Foreskin keratinocyte (primary cell): ENCODE measurements at places on chromosomes 2 and 18.
A peak's percentile ranks its signal among the peaks of the same experiment; 100 is the strongest.

DNA sequence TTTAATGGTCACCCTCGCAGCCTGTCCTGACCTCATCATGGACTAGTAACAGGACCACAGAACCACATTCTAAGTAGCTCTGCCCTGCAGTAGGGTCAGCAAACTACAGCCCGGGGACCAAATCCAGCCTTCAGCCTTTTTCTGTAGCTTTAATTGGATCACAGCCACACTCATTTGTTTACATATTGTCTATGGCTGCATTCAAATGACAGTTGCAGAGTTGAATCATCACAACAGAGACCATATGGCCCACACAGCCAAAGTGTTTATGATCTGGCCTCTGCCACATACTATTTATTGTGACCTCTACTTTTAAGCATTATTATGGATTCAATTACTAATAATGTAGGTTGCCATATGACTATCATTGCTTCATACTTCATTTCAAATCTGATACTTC lies 47.7 kb downstream of the MAP3K19 start:
- DNase-seq: no peak

DNA sequence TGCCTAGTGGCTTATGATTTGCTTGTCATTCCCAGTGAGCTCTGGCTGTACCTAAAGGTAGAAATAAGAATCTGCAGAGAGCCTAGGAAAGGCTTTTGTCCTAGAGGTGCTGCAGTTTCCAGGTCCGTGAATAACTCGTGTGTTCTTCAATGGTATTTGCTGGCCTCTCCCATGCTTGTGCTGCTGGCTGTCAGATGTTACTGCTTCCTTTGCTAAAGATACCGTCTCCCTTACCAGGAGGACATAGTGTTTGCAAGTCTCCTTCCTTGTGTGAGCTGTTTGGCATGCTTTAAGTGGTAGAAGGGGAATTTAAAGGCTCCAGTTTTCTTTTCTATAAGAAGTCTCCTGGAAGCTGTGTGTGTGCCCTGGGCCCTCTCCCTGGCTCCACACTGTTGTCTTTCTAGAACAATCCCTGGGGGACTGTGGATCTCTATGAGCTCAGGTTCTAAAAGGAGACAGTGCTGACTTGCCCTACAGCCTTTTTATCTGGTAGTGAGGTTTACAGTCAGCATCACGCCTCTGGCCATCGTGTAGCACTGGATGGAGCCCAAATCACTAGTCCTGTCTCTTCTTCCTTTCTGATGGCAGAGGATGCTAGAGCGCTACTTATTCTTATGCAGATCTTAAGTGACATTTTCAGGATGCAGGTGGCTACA lies 65.8 kb downstream of the RNF144A start:
- no peak for DNase-seq

DNA sequence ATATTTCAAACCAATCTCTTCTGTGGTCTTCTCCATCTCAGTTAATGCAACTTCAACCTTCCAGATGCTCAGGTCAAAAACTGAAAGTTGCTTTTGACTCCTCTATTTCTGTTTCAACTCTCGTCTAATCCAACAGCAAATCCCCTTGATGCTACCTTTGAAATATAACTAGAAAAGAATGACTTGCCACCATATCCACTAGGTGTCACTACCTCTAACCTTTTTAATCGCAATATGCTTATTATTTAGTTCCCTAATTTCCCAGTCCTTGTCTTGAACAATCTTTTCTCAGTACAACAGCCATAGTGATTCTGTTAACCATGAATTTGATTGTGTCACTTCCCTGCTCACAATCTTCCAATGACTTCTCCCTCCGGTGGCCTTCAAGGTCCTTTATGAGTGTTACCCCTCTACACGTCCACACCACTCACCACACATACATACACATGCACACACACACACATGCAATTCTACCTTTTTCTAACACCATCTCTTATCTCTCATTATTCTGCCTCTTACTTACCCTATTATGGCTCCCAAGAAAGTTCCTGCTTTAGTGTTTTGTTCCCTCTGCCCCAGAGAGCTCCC lies 245.5 kb upstream of the KCNJ3 start:
- DNase-seq: peak; percentile 2

DNA sequence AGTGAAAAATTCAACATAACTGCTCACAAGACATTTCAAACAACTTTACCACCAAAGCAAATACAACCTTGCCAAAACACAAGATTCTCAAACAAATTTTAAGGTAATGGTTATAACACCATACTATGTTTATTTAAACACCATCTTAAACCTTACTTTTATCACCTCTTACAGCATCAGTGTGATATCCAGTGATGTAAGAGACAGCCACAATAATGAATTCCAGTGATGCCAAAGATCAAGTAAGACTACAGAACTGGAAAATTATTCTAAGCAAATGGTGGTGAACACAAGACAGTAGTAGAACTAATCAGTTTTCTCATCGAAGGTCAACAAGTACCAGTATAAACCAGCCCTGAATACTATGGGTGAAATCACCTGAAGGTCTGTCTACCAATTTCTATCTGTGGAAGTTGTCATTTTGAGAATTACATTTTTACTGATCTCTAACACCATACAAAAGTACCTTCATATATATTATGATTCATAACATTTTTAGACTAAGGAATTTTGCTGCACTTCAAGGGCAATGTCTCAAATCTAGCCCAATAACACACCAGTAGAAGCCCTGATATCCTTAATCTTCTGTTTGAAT lies 146.2 kb downstream of the RBMS1 start:
- no peak for DNase-seq

GRCh38 chr18:57434536-57435494 lies at the start of gene ONECUT2:
Gene ONECUT2 (plus strand): TSS chr18:57435374. CDS start chr18:57435717, 343 bp downstream.
- DNase-seq: peak; percentile 60
